ENCODE measurements at places on chromosomes 4 and X. TPM values are rescaled to one million over a fixed set of nuclear protein-coding genes. Genes with fewer than 3 reads are reported as not detected.
A peak's percentile ranks its signal among the peaks of the same experiment; 100 is the strongest.

GRCh38 chr4:130896920-130897319 lies 1801.0 kb downstream of the C4orf33 start:
- DNase-seq, result no peak

- DNase-seq, result peak; percentile 48
Observed at GRCh38 chr4:164783976-164784375, 30.0 kb downstream of the SMIM31 start.

- DNase-seq, result no peak
Observed at GRCh38 chrX:87924619-87925018, 407.0 kb downstream of the KLHL4 start.

- DNase-seq, result peak; percentile 44
Observed at GRCh38 chrX:3129256-3129655, 88.0 kb downstream of the ARSF start.

DNA sequence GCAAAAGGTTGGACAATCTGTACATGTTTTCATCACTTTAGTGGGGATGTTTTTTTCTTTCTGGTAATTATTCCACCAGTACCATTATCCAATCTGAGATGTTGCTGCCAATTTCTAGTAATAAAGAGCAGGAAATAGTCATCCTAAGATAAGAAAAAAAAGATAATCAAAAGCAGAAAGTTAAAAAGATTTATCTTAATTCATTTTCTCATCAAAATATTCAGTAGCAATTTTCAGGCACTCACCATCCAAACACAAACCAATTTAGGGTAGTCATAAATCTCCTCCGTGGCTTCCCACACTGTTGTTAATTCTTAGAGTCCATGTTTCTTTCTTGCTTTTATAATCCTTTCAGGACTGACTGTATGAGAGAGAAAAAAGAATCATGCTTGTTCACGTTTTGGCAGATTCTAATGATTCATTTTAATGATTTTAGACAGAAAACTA lies 263.7 kb upstream of the UGT8 start:
- DNase-seq, result no peak

DNA sequence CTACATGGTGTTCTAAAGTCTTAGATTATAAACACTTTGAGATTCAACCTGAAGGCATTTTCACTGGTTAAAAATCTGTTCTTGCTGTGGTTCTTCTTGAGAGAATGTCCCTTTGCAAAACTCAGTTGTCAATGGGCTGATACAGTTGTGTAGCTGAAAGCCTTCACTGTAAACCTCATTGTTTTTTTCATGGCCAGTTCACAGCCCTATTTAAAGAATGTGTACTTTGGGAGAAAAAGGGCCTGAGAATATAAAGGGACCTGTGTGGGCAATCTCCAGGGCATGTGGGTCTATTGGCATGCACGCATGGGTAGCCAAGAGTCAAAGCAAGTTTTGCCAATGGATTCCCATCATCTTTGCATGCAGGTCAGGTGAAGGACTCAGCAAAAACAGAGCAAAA lies 7.8 kb upstream of the MAP7D3 start:
- peak; percentile 25 for DNase-seq

DNA sequence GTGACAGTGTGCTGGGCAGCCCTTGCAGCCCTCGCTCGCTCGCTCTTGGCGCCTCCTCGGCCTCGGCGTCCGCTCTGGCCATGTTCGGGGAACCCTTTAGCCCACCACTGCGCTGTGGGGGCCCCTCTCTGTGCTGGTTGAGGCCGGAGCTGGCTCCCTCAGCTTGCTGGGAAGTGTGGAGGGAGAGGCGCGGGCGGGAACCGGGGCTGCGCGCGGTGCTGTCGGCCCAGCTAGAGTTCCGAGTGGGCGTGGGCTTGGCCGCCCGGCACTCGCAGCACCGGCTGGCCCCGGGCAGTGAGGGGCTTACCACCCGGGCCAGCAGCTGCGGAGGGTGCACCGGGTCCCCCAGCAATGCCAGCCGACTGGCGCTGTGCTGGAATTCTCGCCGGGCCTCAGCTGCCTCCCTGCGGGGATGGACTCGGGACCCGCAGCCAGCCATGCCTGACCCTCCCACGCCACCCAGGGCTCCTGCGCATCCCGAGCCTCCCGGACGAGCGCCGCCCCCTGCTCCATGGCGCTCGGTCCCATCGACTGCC lies 770.1 kb upstream of the GALNTL6 start:
- DNase-seq, result no peak

DNA sequence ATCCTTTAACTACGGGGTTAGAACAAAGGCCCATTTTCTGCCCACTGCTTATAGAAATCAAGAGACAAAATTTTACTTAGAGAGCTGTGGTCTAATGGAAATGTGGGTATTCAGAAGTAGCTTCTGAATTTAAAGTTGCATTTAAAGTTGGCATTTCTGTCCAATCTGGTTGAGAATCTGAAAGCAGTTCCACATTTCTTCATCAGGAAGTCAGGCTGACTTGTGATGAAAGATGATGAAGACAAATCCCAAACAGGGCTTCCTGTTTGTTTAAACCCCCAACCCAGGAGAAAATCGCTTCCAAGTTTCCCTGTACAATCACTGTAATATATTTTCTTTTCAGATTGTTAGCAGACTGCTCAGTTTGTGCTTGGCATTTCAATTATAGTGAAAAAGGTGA lies 345.3 kb downstream of the SPRY1 start:
- no peak for DNase-seq

DNA sequence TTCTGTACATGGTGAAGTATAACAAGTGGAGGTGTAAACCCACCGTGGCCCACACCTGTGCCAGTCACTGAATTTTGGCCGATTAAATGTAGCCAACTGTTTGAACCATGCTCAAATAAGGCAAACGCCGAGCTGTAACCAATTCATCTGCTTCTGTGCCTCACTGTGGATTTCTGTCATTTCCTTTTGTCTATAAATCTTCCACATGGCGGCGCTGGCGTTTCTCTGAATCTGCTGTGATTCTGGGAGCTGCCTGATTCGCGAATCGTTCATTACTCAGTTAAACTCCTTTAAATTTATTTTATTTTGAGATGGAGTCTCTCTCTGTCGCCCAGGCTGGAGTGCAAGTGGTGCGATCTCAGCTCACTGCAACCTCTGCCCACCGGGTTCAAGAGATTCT lies 19.2 kb downstream of the SUPT20HL2 start:
- DNase-seq, result no peak

DNA sequence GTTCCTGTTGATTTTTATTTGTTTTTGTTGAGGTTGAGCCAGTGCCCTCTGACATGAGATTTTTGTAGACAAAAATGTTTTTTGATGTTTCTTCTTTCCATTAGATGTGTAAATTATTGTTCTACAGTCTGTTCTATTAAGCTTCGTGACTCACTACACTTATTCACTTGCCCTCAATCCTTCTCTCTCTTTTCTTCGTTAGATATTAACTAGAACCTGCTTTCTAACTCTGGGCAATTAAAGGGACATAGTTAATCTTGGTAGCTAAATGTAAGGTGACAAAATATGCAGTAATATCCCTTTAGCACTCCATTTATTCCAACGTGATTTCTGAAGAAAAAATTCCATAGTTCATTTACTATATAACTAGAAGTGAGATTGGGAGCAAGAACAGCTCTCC lies 333.9 kb downstream of the PDHA2 start:
- DNase-seq, result peak; percentile 81

DNA sequence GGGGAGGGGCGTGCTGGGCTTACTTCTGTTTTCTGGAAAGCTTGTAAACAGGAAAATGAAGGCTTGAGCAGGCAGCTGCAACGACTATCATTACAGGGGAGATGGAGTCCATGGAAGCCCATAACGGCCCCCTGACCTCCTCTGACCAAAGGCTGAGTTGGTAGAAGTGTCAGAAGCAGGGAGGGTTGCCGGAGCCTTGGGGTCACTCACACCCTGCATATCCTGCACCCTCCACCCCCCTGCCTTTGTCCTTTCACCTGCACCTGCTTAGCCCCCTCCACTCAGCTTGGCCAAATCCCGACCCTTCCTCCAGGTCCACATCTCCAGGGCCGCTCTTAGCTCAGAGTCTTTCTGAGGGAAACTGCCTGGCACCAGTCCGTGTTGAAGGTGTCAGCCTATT lies 12.5 kb upstream of the MSX1 start:
- no peak for DNase-seq

DNA sequence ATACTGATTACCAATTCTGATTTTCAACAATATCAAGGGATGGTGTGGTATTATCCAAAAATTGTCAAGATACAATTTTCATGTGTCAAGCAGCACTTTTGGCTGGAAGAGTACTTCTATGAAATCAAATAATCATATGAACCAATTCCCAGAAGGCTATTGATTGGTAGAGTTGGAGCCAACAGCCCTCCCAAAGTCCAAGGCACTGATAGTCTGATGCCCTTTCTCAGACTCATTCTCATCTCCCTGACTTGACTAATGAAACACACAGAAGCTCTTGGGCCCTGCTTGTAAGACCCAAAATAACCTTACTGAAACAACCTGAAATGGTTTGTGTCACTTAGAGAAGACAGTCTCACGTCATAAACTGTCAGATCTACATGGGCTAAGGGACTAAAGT lies 48.9 kb downstream of the ATP11C start:
- no peak for DNase-seq

- DNase-seq, result no peak
Observed at GRCh38 chrX:97102938-97103337, 219.2 kb downstream of the RPA4 start.

Gene SFRP2
- not detected for total RNA-seq

Gene TRO
- total RNA-seq, result 19.5 TPM

Gene RS1
- total RNA-seq, result 0.17 TPM

Gene CLCN4
- 4.2 TPM for total RNA-seq

Gene TMPRSS11B
- total RNA-seq, result not detected
